ENCODE measurements at places on chromosomes 16 and 17.

DNA sequence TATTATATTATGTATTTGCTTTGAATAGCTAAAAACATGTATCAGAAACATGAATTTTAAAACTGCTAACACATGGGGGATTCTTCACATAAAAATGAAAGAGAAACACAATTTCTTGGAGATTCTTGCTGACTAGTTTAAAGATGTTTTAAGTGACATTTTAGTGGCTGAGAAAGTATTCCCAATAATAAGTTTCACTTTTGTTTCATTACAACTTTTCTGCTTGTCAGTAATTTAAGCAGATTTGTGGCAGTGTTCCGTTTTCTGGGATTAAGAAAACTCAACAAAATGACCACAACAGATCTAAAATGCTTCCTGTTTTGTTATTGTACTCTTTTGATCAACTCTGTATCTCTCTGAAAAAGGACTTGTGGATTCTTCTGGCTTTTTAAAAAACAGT, 75.9 kb downstream of the NLK start:
- DNase-seq = no peak

- DNase-seq = no peak
Observed at GRCh38 chr16:25030420-25031131, 15.4 kb upstream of the ARHGAP17 start.

DNA sequence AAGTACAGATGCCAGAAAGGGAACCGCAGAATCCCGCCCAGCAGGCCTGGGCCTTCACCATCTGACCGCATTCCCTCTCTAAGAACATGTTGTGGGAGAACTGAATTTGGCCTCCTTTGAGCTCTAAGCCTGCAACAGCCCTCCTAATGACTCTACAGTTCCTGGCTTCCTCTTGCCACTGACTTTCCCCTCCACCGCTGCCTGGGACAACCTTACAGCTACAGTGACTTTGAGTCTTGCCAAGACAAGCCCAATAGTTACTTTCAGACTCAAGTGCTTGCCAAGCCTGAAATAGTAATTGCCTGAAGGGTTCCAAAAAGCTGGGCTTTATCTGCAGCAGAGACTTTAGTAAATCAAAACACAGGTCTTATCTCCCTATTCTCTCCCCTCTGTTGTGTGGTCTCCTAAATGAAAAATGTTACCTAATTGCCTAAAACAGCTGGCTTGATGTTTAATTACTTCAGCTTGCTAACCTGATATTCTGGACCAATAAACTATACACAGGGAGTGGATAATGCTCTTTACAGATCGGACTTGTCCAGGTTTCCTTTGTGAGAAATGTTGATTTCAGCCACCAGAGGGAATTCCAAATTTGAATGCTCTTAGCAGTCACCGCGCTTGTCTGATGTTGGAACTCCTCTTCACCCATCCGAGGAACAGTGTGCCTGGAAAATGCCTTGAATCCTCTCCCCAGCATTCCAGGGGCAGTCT, 85.1 kb upstream of the TBX2 start:
- DNase-seq = peak; percentile 51

GRCh38 chr16:52953215-52953614, 99.5 kb downstream of the CHD9NB start:
- DNase-seq = no peak

GRCh38 chr17:52138350-52138749, 20.2 kb downstream of the CA10 start:
- no peak for DNase-seq

DNA sequence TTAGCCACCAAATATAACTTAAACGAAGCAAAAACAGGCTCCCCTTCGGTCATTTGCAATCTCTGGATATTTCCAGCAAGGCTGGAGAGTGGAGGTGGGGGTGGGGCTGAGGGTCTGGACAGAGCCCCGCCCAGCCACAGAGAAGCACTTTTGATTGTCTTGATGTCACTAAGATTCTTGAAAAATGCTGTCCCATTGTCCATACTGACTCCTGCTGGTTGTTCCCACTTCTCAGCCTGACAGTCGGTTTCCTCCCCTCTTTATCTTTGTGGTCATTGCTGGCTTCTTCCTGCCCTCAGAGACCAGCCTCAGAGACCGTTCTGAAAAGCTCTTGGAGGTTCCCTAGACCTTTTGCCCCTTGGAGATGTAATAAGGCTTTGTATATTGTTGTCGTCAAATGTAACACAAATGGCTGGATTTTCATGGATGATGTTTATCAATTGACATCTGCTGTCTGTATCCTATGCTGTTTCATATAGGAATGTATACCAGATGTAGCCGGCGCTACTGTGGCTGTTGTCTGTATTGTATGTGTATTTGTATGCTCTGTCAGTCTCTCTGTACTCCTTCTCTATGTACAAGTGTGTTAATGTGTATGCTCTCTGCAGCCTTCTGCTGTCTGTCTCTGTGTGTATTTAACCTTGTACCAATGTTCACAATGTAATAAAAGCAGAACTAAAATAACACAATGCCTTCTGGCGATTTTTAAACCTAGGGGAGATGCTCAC, 94.8 kb upstream of the DNAH9 start:
- DNase-seq = no peak

DNA sequence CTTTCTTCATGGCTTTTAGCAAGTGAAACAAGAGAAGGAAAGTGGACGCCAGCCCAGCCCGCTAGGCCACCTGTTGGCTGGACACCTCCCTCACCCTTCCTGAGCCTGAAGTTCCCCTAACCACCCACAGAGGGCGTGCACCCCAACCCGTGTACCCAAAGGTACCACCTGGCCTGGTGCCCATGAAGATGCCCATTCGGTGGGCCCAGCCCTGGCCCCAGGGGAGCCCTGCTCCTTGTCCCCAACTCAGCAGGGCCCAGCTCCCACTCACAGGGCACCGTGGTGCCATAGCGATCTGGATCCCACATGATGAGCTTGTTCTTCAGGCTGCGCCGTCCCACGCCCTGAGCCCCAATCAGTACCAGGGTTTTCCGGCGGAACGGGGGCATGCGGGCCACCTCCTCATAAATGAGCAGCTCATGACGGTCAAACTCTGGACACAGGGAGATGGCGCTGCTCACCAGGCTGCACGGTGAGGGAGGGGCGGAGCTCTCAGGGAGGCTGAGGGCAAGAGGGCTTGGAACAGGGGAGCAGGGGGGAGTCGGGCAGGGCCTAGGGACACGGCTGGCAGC, 26.8 kb downstream of the MPP2 start:
- DNase-seq = peak; percentile 17

GRCh38 chr16:12474806-12475410, 328.8 kb downstream of the CPPED1 start:
- no peak for DNase-seq

Measured in fibroblast of skin of right biceps (primary cell).